ENCODE measurements at places on chromosomes 1 and 21.

GRCh38 chr21:38816400-38816977 is 10.8 kb downstream of the ETS2 start:
- DNase-seq = no peak

DNA sequence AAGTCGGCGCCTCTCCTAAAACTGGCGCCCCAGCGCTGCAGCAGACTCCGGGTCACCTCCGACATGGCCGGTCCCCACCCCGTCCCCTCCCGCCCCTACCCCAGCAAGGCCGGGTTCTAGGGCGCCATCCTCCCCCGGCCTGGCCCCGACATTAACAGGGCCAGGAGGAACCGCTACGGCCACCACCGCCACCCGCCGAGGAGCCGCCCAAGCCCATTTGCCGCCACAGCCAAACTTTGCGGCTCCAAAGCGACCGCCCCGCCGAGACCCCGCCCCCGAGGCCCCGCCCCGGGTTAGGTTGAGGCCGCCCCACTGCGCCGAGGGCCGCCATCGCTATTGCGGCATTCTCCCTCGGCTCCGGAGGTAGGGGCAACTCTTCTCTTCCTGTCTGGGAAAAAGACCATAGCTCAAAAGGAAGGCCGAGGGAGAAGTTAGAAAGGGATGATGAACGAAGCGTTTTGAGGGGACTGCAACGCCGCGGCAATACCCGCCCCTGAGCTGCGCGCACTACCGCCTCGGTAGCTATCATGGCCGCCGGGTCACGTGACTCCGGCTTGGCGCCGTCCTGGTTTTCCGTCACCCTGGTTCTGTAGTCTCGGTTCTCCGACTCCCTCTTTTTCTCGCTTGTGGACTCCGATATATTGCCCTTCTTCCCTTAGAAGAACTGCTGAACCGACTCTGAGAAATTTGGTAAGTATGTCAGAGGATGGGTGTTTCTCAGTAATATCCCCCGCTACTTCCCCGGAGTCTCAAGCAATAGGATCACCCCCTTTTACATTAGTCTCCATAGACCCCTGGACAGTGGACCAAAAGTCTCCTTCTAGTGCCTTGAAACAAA is at the start of the genes AIDA and BROX:
Gene AIDA (minus strand): TSS at position 239 of the 838 bp plus-strand sequence. CDS start 174 bp downstream, at position 65.
Gene BROX (plus strand): TSS at position 312 of the 838 bp plus-strand sequence. CDS start 3,136 bp downstream, outside the sequence.
- DNase-seq = peak; percentile 86

- DNase-seq = no peak
Observed at GRCh38 chr1:68745451-68745850, 248.6 kb upstream of the DEPDC1 start.

DNA sequence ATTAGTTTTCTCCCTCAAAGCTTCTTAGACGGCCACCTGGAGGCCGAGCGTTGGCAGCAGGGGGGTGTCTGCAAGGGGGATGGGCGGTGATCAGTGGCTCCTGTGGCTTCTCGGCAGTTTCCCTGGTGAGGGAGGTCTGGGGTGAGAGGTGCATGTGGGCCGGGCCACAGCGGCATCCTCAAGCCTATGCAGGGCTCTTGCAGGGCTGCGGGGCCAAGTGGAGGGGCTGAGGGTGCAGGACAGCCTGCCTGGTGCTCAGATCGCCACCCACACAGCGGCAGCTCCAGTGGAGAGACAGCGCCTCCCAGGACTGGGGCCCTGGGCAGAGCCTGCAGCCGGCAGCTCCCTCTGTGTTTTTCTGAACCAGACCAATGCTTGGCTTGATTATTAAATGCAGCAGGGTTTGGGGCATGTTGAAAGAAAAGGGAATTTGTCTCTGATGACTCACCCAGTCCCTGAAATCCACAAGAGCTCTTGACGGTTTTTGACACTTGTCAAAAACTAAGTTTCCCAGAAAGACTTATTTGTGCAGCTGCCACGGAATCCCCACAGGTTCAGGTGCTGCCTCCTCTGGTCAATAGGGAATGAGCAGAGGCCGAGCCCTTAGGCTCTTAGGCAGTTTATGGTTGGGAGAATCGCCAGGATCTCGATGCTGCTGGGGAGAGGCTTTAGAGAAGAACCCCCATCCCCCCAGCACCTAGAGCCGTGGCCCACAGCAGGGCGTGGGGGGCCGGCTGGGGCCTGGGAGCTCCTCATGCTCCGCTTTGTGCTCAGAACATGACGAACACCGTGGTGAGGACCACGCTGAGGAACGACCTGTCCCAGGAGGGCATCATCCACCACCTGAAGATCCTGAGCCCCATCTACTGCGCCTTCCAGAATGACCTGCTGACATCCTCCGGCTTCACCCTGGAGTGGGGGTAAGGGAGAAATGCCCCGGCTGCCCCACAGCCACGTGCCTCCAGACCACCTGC is 54.7 kb downstream of the UMODL1 start:
- DNase-seq = no peak

DNA sequence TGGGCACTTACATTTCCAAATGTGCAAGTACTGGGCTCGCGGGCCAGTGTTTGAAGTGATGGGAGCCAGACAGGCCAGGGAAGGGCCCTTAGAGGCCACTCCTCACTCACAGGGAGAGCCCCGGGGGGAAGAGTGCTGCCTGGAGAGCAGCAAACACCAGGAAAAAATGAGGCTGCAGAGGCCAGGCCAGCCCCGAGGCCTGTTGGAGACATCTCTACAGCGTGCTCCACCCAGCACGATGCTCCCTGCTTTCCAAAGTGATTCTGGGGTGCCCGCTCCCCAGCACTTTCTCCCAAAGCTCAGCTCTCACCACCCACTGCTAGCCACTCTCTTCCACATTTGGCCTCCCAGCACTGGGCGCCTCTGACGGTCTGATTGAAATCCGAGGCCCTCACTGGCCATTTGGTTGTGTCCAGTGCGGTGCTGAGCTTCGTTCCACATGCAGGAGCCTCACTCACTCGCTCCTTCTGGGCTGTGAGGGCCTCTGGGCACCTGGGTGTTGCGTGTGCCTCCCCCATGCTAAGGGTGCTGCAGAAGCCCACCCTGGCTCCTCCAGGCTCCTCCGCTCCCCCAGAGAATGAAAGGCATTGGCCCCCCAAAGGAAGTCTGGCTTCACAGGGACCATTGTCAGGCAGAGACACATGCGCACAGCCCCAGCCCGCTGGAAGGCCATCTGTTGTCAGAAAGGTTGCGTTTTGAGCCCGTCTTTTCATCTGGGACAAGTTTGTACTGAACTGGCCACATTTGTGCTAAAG is 385.4 kb upstream of the VAMP3 start:
- DNase-seq = no peak

- DNase-seq = no peak
Observed at GRCh38 chr1:39213511-39214002, 9.1 kb downstream of the MACF1 start.

DNA sequence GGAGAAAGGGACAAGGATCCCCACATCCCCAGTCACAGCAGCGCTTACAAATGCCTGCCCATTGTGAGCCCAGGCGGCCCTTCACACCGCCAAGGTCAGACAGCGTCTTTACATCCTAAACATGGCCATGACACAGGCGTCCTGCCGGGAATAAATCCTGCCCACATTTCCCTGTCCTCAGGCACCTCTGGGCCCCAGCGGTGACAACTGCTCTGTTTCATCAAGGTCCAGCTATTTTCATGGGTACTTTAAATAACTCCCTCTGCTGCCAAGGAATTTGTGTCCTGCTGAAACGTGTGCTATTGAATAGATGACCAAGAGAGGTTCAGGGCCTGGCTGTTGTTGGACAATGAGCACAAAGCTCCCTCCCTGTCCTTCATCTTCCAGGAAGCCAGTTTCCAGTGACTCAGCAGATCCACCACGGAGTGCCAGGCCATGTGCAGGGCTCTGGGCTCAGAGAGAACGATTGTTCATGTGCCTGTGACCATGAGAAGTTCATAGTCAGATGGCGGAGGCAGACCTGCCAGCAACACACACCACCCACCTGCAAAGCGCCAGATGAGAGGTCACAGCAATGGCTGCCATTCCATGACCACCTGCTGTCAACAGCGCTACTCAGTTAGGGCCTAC is 195.8 kb downstream of the MATN1 start:
- DNase-seq = no peak

- DNase-seq = no peak
Observed at GRCh38 chr1:215704089-215704860, 137.2 kb downstream of the KCTD3 start.

- no peak for DNase-seq
Observed at GRCh38 chr1:206448471-206448870, 21.8 kb upstream of the IKBKE start.

- DNase-seq = no peak
Observed at GRCh38 chr1:59156051-59156450, 140.8 kb upstream of the FGGY start.
